Hematopoietic multipotent progenitor cell treated with erythropoietin and hydrocortisone succinate and interleukin-3 and kit ligand, for 4 days (in vitro differentiated cells): ENCODE measurements at places on chromosomes 5 and 9.

DNA sequence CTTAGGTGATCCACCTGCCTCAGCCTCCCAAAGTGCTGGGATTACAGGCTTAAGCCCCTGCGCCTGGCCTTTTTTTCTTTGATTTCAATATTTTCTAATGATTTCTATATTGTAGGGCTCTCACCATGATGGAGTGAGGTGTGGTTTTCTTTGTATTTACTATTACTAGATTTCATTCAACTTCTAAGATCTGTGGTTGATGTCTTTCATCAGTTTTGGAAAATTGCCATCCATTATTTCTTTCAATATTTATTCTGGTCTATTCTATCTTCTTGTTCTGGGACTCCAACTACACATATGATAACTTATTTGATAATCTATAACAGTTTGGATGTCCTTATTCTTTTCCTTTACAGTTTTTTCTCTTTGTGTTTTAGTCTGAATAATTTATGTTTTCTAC lies 31.9 kb downstream of the FBXO4 start:
- DNase-seq: no peak

GRCh38 chr5:91179018-91179417 lies 204.1 kb downstream of the ARRDC3 start:
- no peak for DNase-seq

- no peak for DNase-seq
Measured at GRCh38 chr9:73541923-73542322, 390.3 kb downstream of the ANXA1 start.

DNA sequence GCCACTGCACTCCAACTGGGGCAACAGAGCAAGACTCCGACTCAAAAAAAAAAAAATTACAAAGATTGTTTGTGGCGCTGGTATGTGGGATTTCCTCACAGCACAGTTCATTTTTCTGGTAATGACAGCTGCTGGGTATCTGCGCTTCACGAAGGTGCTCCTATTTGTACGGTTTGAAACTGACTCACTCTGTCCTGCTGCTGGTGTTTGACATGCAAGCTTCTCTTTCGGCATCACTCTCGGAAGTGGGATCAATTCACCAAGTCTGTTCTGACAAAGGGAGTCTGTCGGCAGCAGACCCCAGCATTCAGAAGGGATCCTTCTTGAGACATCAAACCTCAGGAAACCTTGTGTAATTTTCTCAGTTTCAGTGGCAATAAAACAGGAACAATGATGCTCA lies 26.3 kb downstream of the MAML1 start:
- no peak for DNase-seq

- DNase-seq: no peak
Measured at GRCh38 chr9:128091144-128091543, 23.1 kb downstream of the SLC25A25 start.
